ENCODE measurements at places on chromosomes 13 and 19. TPM values are rescaled to one million over a fixed set of nuclear protein-coding genes. Genes with fewer than 3 reads are reported as not detected.

The KLHL1 gene
- not detected for total RNA-seq

The METTL21C gene
- not detected for total RNA-seq

The KLF5 gene
- 1.1 TPM for total RNA-seq

The ZNF223 gene
- 7.3 TPM for total RNA-seq

The C1QTNF9B gene
- not detected for total RNA-seq

All from dermis lymphatic vessel endothelial cell (primary cell).